ENCODE measurements at places on chromosomes 5 and 9.

DNA sequence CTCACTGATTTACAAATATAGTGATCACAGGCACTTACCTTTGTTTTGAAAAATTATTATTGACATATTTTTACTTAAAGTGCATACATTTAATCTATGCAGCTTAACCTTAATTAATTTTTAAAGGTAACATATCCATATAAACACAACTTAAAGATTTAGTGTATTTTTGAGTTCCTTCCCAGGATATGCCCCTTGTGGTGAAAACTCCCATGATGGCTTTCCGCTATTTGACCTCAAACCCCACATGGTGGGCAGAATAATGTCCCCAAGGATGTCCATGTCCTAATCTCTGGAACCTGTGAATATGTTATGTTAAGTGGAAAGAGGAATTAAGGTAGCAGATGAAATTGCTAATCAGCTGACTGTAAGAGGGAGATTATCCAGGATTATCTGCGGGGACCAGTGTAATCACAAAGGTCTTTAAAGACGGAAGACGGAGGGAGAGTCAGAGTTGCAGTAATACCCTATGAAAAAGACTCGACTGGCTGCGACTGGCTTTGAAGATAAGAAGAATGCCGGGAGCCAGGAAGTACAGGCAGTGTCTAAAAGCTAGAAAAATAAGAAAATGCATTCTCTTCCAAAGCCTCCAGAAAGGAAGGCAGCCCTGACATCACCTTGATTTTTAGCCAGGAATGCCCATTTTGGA, 193.9 kb downstream of the ICE1 start:
- DNase-seq: no peak

GRCh38 chr9:129263836-129264235, 85.8 kb upstream of the IER5L start:
- DNase-seq: peak; percentile 17

GRCh38 chr5:165630261-165630778, 2124.9 kb downstream of the MAT2B start:
- peak; percentile 63 for DNase-seq

- no peak for DNase-seq
These were observed 15.2 kb upstream of the SPATA9 start for GRCh38 chr5:95697781-95698681.

DNA sequence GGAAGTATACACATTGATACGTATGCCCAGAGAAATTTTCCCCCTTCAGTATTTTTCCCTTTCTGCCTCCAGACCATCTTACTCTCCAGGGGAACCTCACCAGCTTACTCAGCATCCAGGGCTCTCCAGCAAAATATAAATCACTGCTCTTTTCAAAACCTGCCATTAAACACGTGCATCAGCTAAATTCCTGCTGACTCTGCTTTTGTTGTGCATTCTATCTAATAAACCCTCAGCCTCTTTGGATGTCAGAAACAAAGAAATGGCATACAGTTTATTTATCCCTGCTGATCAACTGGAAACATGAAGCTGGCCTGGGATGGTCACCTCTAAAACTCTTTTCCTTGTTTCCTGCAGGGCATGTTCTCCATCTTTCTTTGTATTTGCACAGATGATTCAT, 126.8 kb downstream of the TRPM3 start:
- no peak for DNase-seq

DNA sequence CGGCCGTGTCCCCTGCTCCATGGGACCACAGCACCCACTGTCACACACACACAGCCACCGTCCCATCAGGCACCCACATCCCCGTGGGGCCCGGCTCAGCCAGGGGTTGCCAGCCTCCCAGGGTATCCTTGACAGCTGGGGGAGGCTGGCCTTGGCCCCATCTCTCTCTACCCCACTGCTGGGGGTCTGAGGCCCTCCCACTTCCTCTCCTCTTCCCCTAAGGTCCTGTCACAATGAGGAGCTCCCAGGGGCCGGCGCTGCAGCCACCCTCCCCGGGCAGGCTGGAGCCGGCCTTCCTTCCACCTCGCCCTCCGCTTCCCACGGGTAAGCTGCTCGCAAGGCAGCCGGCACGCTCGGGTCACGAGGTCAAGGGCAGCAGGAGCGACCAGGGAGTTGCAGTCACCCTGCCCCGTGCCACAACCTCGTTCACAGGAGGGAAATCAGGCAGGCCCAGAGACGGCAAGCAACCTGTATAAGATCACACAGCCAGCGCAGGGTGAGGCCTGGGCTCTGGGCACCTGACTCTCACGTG, 38.6 kb upstream of the NOTCH1 start:
- DNase-seq: no peak

- DNase-seq: no peak
These were observed 2.0 kb downstream of the OBP2B start for GRCh38 chr9:133207021-133207531.

GRCh38 chr5:73373814-73374510, 74.6 kb downstream of the FOXD1 start:
- DNase-seq: no peak

DNA sequence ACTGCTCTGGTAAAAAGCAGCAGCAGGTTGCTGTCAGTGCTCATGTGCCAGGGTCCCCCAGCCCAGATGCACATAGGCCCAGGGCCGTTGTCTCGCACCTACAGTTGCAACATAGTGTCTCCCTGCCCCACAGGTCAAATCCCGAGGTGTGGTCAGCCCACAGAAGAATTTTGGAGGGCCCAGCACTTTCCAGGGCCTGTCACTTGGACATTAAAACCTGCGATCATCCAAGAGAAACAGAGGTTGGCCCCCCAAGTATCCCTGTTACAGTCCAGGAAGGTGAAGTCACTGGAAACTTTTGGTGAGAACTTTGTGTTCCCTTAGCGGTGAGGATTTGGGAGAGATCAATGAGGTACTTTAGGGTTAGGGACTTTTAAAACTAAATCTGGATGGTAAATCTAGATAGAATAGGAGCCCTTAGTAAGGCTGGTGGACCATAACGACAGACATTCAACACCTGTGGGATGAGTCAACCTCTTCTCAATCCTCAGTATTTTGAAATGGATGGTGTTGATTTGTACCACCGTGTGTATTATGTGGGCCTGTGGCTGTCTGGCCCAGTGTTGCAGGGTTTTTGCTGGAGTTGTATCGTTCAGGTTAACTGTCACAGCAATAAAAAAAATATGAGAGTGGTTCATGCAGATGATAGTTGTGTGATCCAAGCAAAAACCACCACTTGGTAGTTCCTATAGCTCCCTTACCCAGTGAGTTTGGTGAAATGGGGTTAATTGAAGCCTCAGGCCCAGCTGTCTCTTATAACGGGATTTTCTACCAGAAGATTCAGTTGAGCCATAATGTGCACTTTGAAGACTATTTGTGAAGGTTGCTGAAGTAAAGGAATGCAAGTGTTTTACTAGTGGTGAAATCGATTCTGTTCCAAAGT, 19.2 kb downstream of the OR2S2 start:
- DNase-seq: no peak

GRCh38 chr9:78053627-78054026, 22.0 kb upstream of the GNAQ start:
- no peak for DNase-seq

- no peak for DNase-seq
These were observed 21.1 kb downstream of the RGS7BP start for GRCh38 chr5:64526734-64527439.

- DNase-seq: no peak
These were observed 23.1 kb downstream of the FREM1 start for GRCh38 chr9:14887149-14887548.

DNA sequence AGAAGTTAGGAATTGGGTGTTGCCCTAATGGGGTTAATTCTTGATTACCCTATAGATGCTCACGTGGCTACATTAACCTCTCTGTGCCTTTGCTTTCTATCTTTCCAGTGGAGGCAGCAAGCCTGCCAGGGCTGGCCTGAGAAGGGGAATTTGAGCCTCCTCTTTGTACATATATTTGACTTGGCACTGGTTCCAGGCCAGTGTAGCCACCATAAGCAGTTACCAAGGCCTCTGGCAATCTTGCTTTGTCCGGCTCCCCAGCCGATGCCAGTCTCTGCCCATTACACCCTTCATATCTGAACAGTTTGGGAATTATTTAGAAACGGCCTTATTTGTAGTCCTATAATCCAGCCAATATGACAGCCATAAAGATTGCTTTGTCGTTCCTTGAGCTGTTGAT, 58.6 kb upstream of the PPARGC1B start:
- no peak for DNase-seq

DNA sequence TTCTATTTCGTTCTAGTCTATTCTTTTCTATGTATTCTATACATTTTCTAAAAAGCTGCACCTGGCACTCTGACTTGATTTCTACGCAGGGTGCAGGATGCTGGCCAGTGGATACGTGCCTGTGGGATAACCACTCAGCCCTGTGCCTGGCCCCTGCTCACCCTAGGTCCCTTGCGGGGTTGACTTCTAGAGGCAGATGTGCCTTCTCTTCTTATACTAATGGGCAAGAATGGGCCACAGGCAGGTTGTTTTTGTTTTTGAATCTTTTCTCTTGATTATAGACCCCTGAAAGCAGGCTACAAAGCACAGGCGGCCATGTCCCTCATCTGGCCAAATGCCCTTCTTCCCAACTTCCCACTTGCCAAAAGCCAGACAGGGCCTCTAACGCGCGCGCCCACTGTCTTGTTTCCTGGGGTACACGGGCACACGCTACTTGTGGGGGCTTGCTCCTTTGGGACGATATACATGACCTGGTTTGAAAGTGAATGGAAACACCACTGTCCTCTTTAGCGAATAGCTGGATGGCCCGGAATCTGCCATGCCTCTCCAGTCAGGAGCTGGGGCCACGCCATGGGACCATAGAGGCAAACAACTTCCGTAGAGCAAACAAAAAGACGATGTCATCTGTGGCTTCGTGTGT, 162.7 kb upstream of the IRX2 start:
- no peak for DNase-seq

- no peak for DNase-seq
These were observed 11.0 kb upstream of the SH3RF2 start for GRCh38 chr5:145925353-145925752.

GRCh38 chr5:174491265-174491664, 233.1 kb upstream of the MSX2 start:
- no peak for DNase-seq

DNA sequence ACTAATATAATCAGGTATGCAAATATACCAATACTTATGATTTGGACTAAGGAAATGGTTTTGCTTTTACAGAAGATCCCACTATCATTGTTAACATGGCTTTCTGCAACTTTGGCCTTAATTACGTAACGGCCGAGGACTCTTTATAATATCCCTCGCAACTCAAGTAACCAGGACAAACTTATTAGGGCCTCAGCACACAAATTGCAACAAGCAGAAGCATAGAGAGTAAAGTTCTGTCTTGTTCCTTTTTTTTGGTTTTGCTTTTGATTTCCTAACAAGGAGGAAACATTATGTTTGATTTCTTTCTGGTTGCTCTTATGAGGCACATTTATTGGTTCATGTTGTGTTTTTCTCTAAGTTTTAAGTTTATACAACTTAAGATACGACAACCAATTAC, 60.4 kb downstream of the RORB start:
- DNase-seq: no peak

GRCh38 chr9:106017198-106017740, 322.9 kb downstream of the TMEM38B start:
- no peak for DNase-seq

GRCh38 chr5:52837068-52837467, 49.4 kb downstream of the ITGA1 start:
- no peak for DNase-seq

Measured in right hindlimb (tissue), 1 donor.